ENCODE measurements at places on chromosomes 4 and X. TPM values are rescaled to one million over a fixed set of nuclear protein-coding genes. Genes with fewer than 3 reads are reported as not detected.

Gene GAGE2A
- total RNA-seq, result not detected

Gene MAB21L2
- total RNA-seq, result not detected

Gene LNX1
- total RNA-seq, result 0.78 TPM

Gene DDIT4L
- 12.9 TPM for total RNA-seq

Gene ETDB
- not detected for total RNA-seq

Gene CENPVL3
- not detected for total RNA-seq

Gene IL21
- total RNA-seq, result not detected

Gene PCDH7
- 2.7 TPM for total RNA-seq

Gene TMSB15C
- total RNA-seq, result 1.1 TPM

Gene AKAP14
- not detected for total RNA-seq

Gene FAM47A
- not detected for total RNA-seq

Gene DACH2
- total RNA-seq, result not detected

Gene DMRTC1B
- not detected for total RNA-seq
